ENCODE measurements at places on chromosomes 2 and 18. TPM values are rescaled to one million over a fixed set of nuclear protein-coding genes. Genes with fewer than 3 reads are reported as not detected.

The ZBTB7C gene
- 1.7 TPM for total RNA-seq

The NR4A2 gene
- total RNA-seq, result 2.2 TPM

The BCL11A gene
- total RNA-seq, result 10.1 TPM

The NIF3L1 gene
- 29.4 TPM for total RNA-seq

The STARD6 gene
- 0.96 TPM for total RNA-seq

Data from umbilical cord (tissue), 2 donors.